ENCODE measurements at places on chromosomes 6 and 20.

GRCh38 chr6:71049198-71049770 lies 92.4 kb upstream of the B3GAT2 start:
- DNase-seq: no peak

DNA sequence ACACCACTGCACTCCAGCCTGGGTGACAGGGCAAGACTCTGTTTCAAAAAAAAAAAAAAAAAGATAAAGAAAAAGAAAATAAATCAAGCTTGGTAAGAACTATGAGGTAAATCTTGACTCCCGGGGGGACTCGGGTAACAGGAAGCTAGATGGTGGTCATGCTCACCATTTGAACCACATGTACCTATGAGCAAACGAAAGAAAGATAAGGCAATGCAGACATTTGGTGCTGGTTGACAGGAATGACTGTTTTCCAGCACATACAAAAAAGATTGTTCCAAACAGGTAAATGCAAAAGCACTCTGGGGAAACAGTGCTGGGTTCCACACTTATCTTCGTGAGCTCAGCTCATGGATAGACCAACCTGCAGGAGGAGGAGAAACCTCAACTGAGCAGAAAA lies 22.8 kb upstream of the PTPN1 start:
- no peak for DNase-seq

DNA sequence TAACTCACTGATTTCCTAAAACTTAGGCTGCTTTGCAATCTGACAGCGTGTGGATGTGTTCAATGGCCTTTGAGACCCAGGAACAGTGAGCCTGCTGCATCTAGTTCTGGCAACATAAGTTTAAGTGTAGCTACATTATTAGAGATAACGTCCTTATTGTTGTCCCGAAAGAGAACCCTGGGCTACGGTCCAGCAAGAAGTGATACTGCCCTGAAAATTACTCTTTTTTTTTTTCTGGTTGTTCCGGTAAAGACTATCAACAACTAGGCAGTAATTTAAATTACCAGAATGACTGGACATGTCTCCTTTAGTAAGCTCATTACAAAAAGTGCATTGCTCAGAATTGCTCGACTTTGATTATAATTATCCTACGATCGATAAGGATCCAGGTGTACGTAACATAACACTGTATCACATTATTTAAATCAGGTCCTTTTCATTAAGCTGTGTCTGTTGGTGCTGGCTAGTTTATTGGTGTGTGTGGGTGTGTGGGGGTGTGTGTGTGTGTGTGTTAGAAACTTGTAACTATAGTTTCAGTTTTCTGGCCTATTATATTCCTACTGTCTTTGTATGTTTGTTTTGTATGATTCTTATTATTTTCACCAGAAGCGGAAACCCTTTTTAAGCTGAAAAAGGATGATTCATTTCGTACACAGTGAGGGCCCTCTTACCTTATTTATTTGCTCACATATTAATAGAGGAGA lies 3.0 kb downstream of the TSHZ2 start:
- DNase-seq: no peak

- DNase-seq: no peak
Measured at GRCh38 chr20:37987602-37988290, 45.5 kb downstream of the TTI1 start.

- DNase-seq: no peak
Measured at GRCh38 chr20:46220455-46221207, 87.7 kb downstream of the CDH22 start.

GRCh38 chr20:4134861-4135379 lies 119.6 kb upstream of the RNF24 start:
- no peak for DNase-seq

DNA sequence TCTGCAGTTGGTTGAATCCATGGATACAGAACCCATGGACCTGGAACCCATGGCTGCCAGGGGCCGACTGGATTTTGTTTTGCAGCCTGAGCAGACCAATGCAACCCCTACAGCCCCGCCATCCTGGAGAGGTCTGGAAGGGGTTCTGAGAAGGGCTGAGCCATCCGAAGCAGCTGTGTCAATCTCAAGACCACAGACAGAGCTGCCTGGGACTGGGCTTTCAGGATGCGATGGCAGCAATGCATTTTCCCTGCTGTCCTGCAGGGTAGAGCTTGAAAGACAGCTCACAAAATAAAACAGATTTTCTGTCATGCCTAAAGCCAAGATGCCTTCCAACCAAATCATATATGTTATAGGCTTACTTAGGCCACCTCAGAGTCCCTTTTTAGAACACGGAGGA lies 125.8 kb upstream of the NXT1 start:
- DNase-seq: no peak

GRCh38 chr20:64166721-64167615 lies 2.7 kb downstream of the MYT1 start:
- no peak for DNase-seq

GRCh38 chr6:2641044-2641725 lies 109.5 kb downstream of the MYLK4 start:
- DNase-seq: no peak

- DNase-seq: no peak
Measured at GRCh38 chr20:50558483-50558925, 48.3 kb downstream of the PTPN1 start.

DNA sequence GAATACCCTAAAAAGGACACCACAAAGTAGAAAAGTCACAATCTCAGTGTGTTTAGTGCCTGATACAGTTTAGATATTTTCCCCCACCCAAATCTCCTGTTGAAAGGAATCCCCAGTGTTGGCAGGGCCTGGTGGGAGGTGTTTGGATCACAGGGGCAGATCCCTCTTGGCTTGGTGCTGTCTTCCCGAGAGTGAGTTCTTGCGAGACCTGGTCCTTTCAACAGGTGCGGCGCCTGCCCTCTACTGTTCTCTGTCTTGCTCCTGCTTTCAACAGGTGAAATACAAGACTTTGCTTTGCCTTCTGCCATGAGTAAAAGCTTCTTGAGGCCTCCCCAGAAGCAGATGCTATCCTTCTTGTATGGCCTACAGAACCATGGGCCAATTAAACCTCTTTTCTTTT lies 534.3 kb upstream of the NRSN1 start:
- DNase-seq: no peak

DNA sequence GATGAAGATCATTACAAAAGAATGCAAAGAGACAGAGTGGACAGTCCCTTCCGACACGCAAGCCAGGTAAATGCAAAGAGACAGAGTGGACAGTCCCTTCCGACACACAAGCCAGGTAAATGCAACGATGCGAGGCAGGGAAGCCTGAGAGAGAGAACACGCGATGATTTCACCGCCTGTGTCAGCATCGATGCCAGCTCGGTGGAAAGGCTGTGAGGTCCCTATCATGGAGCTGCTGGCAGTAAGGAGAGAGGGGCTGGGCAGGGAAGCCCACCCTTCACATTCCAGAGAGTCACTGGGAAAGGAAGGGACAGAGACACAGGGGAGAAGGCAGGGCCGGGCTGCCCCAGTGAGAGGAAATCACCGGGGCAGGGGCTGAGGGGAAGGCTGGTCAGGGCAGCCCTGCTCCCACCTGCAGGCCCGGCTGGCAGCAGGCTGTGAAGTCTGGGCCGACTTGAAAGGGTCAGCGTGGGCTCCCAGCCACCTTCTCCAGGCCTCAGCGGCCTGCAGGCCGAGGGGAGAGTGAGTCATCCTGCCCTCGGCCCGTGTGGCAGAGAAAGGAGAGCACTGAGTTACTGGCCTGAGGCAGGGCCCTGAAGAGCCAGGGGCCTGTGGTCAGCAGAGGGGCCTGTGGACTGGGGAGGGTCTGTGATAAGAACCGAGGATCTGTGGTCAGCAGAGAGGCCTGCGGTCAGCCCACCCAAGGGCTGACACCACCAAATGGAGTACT lies 80.4 kb downstream of the DACT2 start:
- DNase-seq: no peak

GRCh38 chr20:19723813-19724430 lies 34.1 kb upstream of the RIN2 start:
- no peak for DNase-seq

GRCh38 chr20:50866036-50866685 lies 65.1 kb downstream of the ADNP start:
- no peak for DNase-seq

DNA sequence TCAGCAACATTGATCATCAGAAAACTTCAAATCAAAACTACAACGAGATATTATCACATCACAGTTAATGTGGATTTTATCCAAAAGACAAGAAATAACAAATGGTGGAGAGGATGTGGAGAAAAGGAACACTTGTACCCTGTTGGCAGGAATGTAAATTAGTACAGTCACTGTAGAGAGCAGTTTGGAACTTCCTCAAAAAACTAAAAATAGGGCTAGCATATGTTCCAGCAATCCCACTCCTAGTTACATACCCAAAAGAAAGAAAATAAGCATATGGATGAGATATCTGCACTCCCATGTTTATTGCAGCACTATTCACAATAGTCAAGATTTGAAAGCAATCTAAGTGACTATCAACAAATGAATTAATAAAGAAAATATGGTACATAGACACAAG lies 887.7 kb upstream of the MAN1A1 start:
- no peak for DNase-seq

DNA sequence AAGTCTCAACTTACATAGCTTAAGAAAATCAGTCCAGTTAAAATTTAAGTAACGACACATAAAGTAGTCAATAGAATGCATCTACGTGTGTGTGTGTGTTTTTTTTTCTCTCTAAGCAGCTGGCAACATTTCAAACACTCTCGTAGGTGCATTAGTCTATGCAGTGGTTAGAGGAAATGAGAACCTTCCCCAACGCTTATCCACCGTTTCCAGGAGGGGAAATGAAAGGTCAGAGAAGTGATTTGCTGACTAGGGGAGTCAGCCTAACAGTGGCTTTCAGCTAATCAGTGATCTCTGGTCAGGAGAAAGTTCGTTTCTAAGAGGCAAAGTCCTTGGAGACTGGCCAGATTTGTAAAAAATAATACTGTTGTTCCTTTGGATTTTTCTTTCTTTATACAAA lies 806.6 kb downstream of the C6orf118 start:
- DNase-seq: no peak

DNA sequence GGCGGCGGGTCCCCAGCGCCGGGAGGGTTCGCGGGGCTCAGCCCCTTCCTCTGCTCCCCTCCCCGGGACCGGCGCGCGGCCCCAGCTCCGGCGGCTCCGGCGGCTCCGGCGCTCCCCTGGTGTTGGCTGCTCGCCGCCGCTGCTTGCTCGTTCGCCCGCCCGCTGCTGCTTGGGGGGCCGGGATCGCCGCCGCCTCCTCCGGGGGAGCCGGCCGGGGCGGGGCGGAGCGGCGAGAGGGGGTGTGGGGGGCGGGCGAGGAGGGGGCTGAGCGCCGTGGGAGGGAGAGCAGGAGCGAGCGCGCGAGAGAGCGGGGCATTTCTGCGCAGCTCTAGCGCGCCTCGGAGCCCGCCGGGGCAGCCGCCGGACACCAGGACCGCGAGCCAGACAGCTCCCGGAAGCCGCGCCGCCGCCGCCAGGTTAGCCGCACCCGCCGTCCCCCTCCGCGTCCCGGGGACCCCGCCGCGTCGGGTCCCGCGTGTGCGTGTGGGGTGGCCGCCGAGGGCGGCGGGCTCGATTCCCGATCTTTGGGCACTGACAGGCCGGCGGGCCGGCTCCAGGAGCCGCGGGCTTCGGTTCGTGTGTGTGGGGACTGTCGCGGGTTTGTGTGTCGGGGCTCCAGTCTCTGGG lies 62.0 kb upstream of the EPB41L1 start:
- DNase-seq: no peak

Data from suppressor macrophage treated with lipopolysaccharide for 1 hour (primary cell).